ENCODE measurements at places on chromosomes 6 and 20.
A peak's percentile ranks its signal among the peaks of the same experiment; 100 is the strongest.

DNA sequence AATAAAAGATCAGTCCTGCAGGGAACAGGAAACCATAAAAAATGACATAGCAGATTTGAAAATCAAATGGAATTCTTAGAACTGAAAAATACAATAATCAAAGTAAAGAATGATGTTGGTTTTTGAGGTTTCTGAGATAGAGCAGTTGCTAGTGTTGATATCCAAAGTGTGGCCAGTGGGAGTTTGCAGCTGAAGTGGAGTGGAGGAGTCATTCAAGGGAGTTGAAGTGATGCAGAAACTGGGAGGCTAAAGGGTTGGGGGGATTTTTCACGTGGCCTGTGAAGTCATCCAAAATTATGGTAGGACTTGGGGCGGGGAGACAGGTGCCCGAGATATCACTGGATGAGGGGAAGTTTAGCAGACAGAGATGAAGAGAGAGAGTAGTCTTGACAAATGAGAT, 123.6 kb downstream of the CDC5L start:
- DNase-seq: no peak

GRCh38 chr6:35634316-35634715, 54.4 kb downstream of the FKBP5 start:
- DNase-seq: no peak

DNA sequence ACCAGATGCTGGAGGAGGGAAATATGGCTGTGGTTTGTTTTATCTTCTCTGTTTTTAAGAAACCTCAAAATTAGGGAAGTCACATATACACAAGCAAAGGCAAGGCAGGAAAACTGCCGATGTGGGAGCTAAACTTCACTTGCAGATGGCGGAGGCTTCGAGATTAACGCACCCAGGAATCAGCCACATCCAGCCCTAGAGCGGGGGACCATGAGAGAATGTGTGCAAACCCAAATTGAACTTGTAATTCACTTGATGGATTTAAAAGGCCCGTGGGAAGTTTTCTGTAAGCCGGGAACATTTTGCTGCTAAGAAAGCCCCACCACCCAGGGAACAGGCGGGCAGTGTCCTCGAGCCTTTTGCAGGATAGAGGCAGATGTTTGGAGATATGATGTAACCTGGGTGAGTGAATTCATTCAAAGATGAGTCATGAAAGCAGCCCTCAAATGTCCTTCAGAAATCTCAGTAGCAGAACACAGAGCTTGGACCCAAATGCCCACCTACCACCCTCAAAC, 39.9 kb downstream of the PREX1 start:
- DNase-seq: no peak

- DNase-seq: no peak
Observed at GRCh38 chr20:12764053-12764452, 244.7 kb upstream of the SPTLC3 start.

GRCh38 chr6:71602385-71603007, 283.9 kb upstream of the RIMS1 start:
- DNase-seq: peak; percentile 93

DNA sequence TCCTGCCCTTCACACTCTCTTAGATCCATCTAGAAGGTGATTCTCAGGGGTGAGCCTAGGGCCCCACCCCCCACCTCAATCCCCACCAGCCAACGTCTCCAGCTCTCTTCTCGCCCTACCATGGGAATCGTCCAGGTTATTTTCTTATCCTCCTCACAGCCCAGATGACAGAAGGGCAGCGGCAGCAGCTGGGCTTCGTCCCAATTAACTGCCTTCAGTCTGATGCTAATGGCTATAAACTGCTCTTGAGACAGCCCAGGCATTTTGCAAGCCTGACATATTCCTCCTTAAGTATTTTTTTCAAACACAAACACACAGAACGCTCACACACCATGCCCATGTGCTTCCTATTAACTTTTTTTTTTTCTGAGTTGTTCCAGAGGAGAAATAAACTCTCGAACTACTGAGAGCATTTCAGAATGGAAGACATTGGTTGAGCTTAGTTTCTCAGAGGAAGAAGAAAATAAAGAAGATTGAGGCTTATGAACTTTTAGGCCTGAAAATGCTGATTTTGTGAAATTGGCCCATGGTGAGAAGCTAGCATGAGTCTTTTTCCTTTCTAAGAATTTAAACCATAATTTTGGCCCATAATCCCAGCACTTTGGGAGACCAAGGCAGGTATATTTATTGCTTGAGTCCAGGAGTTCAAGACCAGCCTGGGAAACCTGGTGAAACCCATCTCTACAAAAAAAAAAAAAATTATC, 124.6 kb downstream of the EYA2 start:
- no peak for DNase-seq
